SHP77 treated with DMSO at 0.1 percent for 48 hours (cell line): ENCODE measurements at places on chromosomes 6 and 20.

- no peak for DNase-seq
These were observed 375.1 kb downstream of the BTBD9 start for GRCh38 chr6:38264605-38265004.

- DNase-seq, result no peak
These were observed 114.8 kb downstream of the SCML4 start for GRCh38 chr6:107709341-107709740.

GRCh38 chr6:148177589-148178233, 164.9 kb upstream of the SASH1 start:
- peak; percentile 71 for DNase-seq

- DNase-seq, result no peak
These were observed 2.9 kb downstream of the PGC start for GRCh38 chr6:41744236-41744787.

DNA sequence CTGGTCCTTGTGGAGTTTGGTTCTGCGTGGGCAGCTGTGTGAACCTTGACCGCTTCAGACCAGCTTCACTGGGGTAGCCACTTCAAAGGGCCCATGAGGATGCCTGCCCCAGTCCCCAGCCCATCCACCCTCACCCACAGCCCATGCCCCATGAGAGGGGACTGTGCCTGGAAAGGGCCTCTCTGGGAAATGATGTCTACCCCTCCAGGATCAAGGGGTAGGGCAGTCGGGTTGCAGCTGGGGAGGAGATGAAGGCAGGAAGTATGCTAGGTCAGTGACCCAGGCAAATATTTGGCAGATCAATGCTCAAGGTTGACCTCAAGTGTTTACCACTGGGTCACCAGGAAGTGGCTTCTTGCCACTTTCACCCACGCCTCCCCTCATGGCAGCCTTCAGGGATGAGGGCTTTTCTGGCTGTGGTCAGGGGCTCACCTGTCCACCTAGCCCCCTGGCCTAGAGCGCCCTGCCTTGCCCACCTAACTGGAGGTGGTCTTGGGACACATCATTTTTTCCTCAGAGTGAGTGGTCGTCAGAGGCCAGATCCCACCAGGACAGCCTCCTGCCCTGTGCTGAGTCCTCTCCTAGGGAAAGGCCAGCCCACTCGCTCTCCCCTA, 109.5 kb downstream of the SNX5 start:
- no peak for DNase-seq

GRCh38 chr6:12529364-12530019, 187.1 kb upstream of the PHACTR1 start:
- DNase-seq, result no peak

GRCh38 chr20:62711703-62712101, 3.1 kb downstream of the NTSR1 start:
- DNase-seq, result peak; percentile 97
